Left lung (tissue), 14 donors: ENCODE measurements at places on chromosomes 4 and X. TPM values are rescaled to one million over a fixed set of nuclear protein-coding genes. Genes with fewer than 3 reads are reported as not detected.

The CPLX1 gene
- polyA plus RNA-seq: 0.98 TPM

The MPC1L gene
- not detected for polyA plus RNA-seq

The TSPAN5 gene
- 35.3 TPM for polyA plus RNA-seq

The MGAT4D gene
- polyA plus RNA-seq: not detected

The SEPTIN11 gene
- polyA plus RNA-seq: 162 TPM

The GTPBP6 gene
- 52.3 TPM for polyA plus RNA-seq

The TLR3 gene
- 13.3 TPM for polyA plus RNA-seq

The PWWP3B gene
- polyA plus RNA-seq: 2.6 TPM

The DDIT4L gene
- polyA plus RNA-seq: 0.69 TPM

The CAPN6 gene
- polyA plus RNA-seq: 22.7 TPM

The RNF212 gene
- polyA plus RNA-seq: 10.3 TPM

The REELD1 gene
- 0.66 TPM for polyA plus RNA-seq

The PLAC1 gene
- polyA plus RNA-seq: 0.77 TPM

The SCRG1 gene
- polyA plus RNA-seq: 0.52 TPM

The BMP3 gene
- polyA plus RNA-seq: 86.9 TPM

The FAM9B gene
- polyA plus RNA-seq: 0.09 TPM

The DNAAF6 gene
- 0.55 TPM for polyA plus RNA-seq

The UGT8 gene
- 10.2 TPM for polyA plus RNA-seq

The EFNB1 gene
- polyA plus RNA-seq: 59.3 TPM
